ENCODE measurements at places on chromosomes 6 and 20.

- DNase-seq, result no peak
These were observed 82.6 kb upstream of the NFATC2 start for GRCh38 chr20:51625105-51625504.

- no peak for DNase-seq
These were observed 2.1 kb downstream of the MCUR1 start for GRCh38 chr6:13812359-13812642.

GRCh38 chr6:137911675-137912191 lies 44.7 kb downstream of the TNFAIP3 start:
- DNase-seq, result no peak

DNA sequence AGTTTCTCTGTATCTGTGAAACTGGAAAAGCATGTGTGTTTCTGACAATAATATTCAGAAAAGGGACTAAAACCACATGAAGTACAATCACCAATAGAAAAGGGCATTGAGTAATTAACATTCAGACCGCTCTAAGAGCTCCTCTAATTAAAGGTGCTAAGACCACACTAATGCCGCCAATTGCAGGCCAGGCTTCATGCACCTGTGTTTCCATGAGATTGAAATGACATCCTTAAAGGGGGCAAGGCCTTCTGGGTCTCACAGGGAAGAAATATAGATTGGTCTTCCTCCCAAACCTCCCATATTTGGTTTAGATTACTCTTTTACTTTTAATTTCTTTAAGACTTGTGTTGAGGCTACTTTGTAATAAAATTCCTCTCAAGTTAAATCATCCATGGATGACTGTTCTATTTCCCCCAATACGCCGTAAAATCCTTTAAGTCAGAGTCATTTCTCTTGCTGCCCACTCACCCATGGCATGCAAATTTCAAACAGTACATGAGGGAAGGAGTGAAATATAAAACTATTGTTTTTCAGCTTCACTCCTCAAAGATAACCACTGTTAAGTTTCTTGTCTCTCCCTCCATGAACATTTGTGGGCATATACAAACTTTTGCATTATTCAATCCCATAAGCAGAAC lies 110.6 kb downstream of the UBE3D start:
- peak; percentile 42 for DNase-seq

DNA sequence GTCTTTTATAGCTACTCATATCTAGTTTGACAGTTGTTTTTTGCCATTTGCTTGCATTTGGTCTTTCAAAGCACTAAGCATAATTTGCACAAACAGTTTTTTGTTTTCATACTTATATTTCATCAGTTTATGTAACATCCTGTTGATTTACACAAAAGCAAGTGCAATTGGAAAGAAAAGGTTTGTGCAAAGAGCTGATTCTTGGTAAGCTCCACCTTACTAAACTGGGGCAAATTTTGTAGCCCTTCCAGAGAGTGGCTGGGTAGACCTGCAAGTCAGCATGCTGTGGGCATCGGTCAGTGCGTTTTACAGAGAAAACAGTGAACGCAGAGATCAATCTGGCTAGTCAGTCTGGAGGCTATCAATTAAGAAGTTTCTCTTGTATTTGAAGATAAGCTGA lies 34.5 kb downstream of the TXLNB start:
- DNase-seq, result no peak

- DNase-seq, result no peak
These were observed 5.0 kb downstream of the ANGPT4 start for GRCh38 chr20:910870-911770.

DNA sequence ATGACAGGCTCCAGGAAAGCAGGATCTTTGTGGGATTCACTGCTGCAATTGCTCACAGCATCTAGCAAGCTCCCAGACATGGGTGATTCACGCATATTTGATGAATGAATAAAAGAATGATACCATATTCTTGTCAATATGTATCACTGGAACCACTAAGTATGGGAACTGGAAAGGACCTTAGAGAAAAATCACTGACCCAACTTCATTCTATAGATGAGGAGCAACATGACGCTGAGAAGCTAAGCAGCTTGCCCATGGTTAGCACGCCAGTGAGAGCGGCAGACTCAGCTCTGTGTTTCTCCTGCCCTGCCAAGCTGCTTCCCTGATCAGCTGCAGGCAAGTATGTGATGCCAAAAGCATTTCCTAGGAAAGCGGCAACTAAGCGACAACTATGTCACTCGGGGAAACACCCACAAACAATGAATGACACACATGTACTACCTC lies 66.8 kb downstream of the PPP1R3G start:
- DNase-seq, result peak; percentile 89

DNA sequence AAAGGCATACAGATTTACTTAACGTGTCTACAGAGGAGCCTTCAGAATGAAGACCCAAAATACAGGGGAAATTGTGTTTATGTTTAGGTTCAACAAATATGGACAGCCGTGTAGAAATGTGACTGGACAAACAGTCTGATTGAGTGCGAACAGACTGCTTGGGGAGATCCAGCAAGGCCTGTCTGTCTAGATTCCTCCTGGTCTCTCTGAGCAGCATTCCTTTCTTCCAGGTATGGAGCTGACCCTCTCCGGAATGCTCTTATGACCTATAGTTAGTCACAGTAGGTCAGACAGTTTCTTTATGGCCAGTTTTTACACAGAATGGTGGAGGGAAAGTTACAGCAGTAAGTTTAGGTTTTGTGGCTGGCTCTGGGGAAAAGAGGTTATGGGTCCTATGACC lies 9.0 kb downstream of the RIN2 start:
- peak; percentile 64 for DNase-seq

DNA sequence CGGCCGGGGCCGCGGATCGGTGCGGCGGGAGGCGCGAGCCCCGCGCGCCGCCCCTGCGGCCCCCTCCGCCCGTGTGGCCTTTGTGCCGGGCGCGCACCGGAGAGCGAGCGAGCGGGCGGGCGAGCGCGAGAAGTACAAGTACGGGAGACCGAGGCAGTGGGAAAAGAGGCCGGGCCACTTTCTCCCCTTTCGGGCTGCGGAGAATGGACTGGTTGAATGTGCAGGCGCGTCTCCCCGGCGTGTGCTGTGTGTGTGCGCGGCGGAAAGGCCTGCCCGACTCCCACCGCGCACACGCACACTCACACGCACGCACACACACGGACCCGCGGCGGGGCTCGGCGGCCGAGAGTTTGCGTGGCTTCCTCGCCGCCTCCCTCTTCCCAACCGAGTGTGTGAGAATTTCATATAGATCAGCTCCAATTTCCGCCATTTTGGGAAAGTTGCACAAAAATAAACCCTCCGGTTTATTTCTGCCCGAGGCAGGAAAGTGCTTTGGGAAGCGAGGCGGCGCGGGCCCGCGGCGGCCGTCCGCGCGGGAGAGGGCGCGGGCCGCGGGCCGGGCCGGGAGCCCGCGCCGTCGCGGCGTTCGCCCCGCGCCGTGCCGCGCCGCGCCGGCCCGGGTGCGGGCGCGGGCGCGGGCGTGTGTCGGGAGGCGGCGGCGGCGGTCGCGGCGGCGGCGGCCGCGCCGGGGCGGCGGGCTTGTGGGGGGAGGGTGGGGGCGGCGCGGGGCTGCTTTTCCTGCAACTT lies 1.1 kb downstream of the L3MBTL3 start:
- DNase-seq, result no peak

- no peak for DNase-seq
These were observed 28.8 kb downstream of the CARMIL1 start for GRCh38 chr6:25307805-25308494.

- DNase-seq, result no peak
These were observed 39.9 kb downstream of the JARID2 start for GRCh38 chr6:15285682-15286294.

DNA sequence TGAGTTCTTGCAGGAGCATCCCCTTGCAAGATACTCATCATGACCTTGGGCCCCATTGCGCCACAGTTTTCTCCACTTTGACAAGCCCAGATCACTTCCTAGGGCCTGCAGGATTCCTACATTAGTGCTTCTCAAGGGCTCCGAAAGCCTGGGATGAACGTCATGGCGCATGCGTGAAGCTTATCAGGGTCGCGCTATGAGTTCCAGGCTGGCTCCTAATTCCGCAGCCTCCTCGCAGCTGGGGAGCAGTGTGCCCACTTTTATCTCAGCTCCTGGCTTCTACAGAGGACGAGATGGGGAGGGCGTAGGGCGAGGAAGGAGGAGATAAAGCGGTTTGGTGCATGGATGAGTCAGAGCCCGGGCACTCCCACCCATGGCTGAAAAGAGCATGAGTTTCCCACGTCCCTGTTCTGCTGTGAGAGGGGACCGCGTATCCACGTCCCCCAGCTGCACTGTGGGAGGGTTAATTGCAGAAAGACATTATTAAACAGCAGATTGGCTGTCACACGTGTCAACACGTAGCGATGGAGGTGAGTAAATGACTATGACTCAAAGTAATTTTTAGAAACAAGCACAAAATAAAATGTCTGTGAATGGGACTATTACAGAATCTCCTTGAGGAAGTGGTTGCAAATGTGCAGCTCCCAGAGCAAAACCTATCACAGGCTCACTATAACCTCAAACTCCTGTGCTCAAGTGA lies 72.9 kb upstream of the DSP start:
- DNase-seq, result peak; percentile 77

DNA sequence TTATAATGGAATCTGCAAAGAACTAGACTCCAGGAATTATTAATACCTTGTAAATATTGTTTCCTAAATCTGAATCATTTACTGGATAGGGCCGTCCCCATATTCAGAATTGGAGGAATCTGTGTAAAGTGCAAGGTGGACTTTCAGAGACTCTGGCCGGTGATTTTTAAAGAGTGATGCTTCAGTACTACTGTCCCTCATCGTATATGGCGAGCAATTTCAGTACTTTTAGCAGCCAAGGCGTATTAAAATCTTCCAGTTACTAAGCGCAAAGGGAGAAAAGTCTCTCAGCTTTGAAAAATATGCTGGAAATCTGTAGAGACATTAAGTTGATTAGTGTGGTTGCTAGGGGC lies 483 bp downstream of the SMIM26 start:
- no peak for DNase-seq

- DNase-seq, result no peak
These were observed 286.1 kb upstream of the PLCB4 start for GRCh38 chr20:8782804-8783203.

GRCh38 chr6:15038013-15038791 lies 207.7 kb upstream of the JARID2 start:
- no peak for DNase-seq

All from bronchial epithelial cell (primary cell).